NCI-H226 (cell line): ENCODE measurements at places on chromosomes 7 and 10.

GRCh38 chr7:36224934-36225858, 72.1 kb downstream of the EEPD1 start:
- no peak for DNase-seq

DNA sequence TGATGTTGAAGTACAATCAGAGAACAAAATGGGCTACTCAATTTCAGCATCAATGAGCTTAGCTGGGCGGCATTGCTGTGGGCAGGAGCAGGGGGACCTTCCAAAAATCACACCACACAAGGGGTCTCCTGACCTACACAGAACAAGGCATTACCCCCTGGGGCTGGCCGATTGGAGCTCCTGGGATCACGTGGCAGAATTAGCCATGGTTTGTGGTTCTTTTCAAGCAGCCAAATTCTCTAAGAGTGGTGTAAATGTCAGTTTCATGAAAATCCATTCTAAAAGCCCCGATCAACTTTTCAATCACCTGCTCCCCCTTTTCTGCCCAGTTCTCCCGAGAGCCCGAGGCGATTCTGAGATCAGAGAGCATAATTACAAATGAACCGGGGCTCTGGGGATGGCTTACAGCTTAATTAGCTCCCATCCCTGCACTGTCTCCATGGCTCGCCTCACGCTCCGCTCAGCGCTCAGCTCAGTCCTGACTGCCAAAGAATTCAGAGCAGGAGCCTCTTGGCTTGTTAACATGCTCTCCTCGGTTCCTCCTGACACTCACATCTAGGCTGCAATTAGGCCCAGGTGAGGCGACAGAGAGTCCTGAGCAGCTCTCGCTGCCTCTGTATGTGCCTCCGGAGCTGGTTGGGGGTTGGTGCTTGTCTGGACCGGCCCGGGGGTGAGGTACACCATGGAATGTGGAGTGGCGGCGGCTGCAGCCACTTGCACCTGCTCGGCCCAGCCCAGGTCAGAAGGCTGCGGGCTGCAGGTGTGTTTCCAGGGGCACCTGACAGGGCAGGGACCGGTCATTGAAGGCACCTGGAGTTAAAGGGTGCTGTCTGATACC, 111.8 kb downstream of the WDR11 start:
- no peak for DNase-seq

- no peak for DNase-seq
Observed at GRCh38 chr10:58438986-58439385, 53.8 kb downstream of the TFAM start.

DNA sequence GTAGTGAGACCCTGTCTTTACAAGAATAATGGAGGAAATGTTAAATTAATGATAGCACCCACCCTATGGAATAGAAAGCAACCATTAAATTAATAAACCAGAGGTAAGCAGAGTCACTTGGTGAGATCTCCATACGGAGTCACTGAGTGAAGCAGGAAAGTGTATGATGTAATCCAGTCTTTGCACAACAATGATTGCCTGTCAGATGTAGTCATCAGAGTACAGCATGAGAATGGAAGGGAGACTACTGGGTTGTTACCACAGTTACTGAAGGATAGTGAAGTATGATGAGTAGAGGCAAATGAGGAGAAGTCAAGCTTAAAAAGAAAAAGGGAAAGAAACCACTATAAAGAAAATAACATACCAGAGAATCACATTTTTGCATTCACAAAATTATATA, 371.9 kb upstream of the SHH start:
- DNase-seq = no peak

DNA sequence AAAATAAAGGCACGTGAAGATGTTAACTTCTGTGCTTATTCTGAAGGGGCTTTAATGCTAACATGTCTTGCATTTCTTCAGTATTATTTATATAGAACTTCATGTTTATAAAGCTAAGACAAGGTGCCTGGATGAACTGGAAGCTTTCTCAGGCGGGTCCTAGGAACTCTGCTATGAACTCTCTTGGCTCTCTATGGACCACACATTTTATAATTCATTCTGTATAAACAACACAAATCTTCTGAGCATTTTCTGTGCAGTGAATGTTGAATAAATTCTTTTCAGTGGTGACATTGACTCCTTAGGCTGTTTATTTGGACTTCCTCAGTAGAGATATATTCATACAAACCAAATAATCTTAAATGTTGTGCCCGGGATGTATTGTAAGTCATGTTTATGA, 79.6 kb downstream of the TRIL start:
- no peak for DNase-seq

DNA sequence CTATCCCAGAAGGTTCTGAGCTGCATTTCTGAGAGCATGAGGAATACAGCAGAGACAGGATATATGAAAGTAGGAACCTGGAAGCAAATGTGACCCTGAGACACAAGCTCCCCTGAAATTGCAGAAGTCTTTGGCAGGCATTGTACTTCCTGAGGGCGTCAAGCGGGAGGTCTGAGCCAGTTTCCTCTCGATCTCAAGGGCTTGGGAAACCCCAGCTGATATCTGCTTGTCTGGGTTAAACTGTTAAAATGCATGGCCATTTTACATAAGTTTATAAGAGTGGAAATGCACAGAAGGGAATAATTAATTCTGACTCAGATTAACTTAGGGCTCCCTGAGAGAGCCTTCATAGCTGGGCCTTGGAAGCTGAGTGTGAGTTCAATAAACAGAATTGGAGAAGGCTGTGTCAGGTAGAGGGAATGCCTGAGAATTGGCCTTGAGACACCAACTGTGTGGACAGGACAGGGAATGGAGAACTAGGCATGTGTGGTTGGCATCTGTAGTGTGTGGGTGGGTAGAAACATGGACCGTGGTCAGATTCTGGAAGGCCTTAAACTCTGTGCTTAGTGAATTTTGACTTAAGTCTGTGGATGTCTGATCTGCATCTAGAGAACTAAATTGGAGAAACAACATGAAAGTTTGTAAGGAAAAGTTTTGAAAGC, 53.3 kb downstream of the WIPF3 start:
- DNase-seq = no peak

DNA sequence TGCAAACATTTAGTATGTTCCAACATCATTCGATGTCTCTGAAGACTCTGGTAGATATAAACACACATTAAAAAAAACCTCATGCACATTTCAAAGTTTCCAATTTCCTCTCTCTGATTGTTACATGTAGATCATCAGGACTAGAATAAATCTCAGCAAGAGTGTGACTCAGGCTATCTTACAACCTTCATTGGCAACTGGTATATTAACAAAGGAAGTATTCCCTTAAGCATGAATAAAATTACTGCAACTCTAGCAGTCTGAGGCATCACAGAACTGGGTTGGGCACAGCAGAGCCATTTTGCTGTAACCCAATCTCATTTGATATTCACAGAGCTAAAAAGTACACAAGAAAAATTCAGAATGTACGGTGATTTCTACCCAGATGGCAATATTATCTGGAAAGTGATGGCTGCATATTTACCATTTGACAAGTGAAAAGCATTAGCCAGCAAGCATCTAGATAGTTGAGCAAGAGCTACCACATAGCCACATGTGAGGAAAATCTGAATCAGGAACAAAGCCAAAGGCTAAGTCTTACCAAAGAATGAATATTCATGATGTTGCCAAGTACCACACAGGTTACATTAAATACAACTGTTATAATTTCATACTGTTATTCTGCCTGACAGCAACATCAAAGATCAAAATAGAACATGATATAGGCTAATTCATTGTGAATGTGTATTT, 232.2 kb downstream of the CRPPA start:
- DNase-seq = peak; percentile 55

DNA sequence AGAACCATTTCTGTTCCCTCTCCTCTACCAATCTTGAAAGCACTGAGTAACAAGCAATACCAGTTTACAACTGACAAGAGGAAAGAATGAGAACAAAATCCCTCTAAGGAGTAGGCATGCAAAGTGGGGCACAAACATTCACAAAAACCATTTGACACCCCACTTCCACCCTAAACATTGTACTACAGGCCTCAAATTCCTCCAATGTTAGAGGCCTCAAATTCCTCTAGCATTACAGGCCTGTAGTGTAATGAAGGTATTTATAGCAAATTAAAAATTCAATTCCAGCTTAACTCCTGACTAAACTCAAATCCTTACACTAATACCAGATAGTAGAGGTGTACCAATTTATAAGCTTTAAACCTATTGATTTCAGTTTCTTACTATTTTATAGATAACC, 85.4 kb downstream of the SIRT1 start:
- no peak for DNase-seq

GRCh38 chr10:42594246-42594650, 44.1 kb downstream of the ZNF33B start:
- DNase-seq = peak; percentile 88

- peak; percentile 63 for DNase-seq
Observed at GRCh38 chr7:121530227-121531174, 134.4 kb upstream of the FAM3C start.

GRCh38 chr7:26964156-26964808, 99.9 kb upstream of the SKAP2 start:
- no peak for DNase-seq

DNA sequence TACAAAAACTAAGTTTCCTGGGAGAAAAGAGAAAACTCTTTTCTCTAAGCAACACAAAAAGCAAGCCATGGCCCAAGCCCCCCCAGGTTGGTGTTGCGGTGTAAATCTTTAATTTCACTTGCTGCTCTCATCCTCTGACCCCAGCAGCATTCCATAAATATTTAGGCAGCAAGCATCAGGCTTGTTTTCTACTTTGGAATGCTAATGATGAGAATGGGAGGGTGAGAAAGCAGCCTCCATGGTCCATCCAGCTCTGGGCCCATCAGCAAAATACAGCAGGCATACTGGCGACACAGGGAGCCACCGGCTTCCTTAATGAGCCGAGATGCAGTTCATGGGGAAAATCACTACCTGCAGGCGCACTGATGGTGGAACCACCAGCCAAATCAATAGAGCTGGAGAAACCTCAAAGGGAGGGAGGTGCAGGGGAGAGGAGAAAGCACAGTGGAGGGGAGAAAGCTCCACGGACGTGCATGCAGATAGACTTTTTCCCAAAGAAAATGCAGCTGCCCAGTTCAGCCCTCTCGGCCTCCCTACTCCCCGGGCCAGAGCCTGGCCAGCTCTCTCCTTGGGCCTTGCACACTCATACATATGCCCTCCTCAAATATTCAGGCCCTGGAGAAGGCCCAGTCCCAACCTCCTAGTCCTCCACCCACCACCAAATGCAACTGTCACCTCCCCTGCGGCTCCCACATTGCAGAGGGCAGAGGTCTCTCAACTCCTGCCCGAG, 131.9 kb downstream of the GRID1 start:
- DNase-seq = no peak

- no peak for DNase-seq
Observed at GRCh38 chr10:126294451-126294850, 93.8 kb downstream of the ADAM12 start.

DNA sequence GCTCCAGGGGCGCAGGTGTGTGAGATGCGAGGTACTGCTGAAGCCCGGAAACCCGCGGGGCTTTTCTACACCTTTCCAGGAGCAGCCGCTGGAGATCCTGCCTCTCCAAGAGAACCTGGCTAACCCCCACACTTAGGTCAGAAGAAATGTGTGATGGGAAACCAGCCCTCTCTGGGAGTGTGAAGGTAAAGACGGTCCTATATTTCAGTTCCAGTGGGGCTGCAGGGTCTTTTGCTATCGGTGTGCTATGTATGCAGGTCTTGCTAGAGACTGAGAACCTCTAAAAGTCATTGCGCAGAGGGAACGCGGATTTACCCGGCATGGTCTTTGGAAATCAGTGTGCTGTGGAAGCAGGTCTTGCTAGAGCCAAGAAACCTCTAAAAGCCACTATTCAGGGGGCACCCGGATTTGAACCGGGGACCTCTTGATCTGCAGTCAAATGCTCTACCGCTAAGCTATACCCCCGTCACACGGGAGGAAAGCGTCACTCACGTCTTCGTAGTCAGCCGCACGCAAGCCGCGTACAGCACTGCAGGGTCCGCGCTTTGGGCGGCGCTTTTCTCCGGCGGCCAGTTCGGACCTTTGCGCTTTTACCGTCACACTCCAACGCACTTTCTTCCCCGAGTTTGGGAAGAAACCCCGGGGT, 46.0 kb downstream of the ZNF777 start:
- no peak for DNase-seq

DNA sequence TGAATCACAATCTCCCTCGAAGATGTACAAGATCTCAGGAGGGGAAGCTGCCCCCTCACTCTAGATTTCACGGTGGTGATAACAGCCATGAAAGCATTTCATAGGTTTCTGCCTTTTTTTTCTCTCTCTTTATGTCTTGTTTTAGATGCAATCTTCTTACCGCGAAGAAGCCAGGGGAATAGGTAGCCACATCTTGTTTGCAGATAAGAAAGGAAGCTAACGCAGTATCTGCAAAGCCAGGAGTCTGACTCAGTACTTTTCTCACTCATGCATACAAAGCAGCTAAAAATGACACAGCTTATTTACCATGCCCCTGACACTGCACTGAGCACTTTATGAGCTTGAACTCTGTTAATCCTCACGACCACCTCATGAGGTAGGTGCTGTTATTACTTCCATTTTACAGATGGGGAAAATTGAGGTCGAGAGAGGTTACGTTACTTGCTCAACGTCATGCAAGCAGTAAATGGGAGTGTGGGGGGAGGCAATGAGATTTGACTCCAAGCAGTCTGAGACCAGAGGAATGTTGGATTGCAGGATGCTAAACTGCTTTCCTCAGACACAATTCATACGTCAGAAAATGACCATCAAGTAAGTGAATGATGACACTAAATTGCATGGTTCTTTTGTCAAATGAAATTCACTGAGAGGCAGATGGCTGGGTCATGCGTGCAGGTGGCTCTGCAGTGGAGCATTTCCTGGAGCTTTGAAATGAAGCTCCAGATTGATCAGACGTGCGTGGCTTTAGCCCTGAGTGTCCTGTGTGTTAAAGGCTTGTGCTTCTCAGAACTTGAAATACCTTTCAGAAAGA, 3.3 kb downstream of the MAP3K8 start:
- peak; percentile 43 for DNase-seq

DNA sequence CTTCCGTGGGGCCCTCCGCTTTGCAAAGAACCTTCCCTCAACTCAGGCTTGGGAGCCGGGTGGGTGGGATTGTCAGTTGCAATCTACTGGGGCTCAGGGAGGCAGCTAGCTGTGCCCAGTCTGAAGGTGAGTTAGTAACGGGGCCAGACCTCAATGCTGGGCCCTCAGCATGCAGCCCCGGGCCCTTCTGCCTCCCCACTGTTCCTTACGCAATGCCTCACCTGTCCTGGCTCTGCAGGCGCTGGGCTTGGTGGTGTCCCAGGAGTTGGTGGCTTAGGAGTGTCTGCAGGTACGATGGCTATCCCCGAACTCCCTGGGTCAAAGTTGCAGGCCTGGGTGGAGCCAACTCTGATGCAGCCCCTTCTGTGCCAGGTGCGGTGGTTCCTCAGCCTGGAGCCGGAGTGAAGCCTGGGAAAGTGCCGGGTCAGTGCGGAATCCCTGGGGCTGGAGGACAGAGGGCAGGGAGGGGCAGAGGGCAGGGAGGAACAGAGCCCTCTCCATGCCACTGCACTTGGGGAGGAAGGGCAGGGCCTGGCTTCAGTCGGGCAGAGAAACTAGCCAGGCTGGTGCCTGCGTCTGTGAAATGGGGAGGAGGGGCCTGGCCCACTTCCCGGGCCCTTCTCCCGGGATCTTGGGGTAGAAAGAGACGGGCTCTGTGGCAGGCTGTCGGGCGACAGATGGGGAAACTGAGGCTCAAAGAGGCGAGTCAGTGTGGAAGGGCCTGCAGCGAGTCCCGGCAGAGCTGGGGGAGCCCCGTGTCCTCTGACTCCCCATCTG, 15.0 kb downstream of the ELN start:
- no peak for DNase-seq
